Caco-2 (cell line): ENCODE measurements at places on chromosomes 1 and 21. TPM values are rescaled to one million over a fixed set of nuclear protein-coding genes. Genes with fewer than 3 reads are reported as not detected.

DNA sequence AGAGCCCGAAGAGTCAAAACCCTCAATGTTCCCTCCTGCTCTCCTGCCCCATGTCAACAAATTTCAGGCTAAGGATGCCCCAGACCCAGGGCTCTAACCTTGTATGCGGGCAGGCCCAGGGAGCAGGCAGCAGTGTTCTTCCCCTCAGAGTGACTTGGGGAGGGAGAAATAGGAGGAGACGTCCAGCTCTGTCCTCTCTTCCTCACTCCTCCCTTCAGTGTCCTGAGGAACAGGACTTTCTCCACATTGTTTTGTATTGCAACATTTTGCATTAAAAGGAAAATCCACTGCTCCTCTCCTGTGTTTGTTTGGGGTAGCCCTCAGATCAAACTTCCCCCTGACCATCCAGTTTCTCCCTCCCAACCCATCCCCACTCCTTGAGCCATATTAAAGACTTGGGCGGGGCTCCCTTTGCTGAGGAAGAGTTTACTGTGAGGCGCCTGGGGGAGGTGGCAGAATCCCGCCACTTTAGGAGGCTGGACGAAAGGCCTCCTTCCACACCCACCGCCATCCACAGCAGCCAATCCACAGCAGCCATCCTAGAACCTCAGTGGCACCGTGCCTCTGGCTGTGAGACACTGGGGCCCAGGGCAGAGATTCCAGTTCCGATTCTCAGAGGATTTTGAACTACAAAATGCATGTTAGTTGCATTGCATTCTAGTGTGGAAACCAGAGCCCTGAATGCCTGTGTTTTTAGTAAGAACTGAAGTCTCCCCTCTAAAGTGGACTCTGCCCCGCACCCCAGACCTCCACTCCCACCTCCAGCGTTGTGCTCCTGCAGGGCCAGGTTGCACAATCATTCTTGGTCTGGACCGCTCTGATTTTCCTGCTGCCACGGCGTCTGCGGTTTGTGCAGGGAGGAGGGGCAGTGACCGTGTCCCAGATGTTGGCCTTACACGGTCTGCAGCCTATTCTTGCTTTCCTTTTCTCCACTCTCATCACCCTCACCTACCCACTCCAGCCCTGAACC, 3.0 kb downstream of the OLFML3 start:
- no peak overlapping the region for H3K27ac ChIP-seq
- H3K4me3 ChIP-seq, result no peak overlapping the region
- H3K4me1 ChIP-seq, result peaks cover 15% of the 10 kb centered on the region
- H3K27me3 ChIP-seq, result no peaks in the 10 kb centered on the region

The PFKFB2 gene
- total RNA-seq, result 36.4 and 38.9 TPM in 2 replicates

DNA sequence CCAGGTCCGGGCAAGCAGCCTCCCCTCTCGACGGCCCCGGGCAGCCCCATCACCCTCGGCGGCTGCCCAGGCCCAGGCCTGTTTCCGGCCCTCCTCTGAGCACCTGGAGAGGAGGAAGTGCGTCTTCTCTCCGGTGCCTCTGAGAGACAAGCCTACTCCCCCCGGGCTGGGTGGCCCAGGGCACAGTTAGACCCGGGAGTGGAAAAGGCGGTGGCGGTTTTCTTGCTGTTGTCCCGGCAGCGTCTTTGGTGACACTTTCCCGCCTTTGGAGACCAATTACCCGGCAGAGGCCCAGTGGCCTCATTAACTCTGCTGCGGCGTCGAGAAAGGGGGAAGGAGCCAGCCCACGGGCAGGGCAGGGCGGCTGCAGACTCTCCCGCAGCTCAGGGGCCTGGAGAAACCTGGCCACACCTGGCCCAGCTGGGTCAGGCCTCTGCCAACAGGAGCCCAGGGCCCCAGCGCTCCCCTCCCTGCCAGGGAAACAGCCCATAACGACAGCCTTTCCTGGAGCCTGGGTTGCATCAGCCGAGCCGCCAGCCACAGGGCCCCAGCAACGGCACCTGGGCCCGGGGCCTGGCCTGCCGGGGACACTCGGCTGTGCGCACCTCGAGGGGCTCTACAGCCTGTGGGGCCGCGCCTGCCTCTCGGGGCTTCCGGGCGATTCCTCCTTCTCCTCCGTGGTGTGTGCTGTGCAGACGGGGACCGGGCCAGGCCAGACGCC, 28.4 kb upstream of the C1orf159 start:
- no peaks in the 10 kb centered on the region for H3K27me3 ChIP-seq
- H3K4me1 ChIP-seq, result no peaks in the 10 kb centered on the region; the same call in 1 of the 2 replicates
- no peaks in the 10 kb centered on the region for H3K36me3 ChIP-seq

DNA sequence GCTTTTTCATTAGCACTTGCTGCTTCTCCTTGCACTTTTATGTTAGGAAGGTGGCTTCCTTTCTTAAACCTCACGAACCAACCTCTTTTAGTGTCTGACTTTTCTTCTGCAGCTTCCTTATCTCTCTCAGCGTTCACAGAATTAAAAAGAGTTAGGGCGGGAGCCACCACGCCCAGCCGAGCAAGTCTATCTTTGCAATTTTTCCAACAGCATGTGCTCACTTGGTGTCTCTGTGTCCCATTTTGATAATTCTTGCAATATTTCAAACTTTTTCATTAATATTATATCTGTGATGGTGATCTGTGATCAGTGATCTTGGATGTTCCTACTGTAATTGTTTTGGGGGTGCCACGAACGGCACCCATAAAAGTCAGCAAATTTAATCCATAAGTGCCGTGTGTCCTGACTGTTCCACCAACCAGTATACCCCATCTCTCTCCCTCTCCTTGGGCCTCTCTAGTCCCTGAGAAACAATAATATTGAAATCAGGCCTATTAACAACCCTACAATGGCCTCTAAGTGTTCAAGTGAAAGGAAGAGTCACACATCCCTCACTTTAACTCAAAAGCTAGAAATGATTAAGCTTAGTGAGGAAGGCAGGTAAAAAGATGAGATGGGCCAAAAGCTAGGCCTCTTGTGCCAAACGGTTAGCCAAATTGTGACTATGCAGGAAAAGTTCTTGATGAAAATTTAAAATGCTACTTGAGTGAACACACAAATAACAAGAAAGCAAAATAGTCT, 15.9 kb upstream of the ITPKB start:
- no peaks in the 10 kb centered on the region for H3K36me3 ChIP-seq
- no peak overlapping the region for H3K27ac ChIP-seq
- DNase-seq, result no peak
- no peaks in the 10 kb centered on the region; the same call in 1 of the 2 replicates for H3K27me3 ChIP-seq
- H3K4me3 ChIP-seq, result no peak overlapping the region

GRCh38 chr1:12513181-12513580, 104.8 kb downstream of the DHRS3 start:
- H3K27me3 ChIP-seq, result no peaks in the 10 kb centered on the region
- no peak for DNase-seq
- no peaks in the 10 kb centered on the region for H3K4me1 ChIP-seq
- no peaks in the 10 kb centered on the region for H3K36me3 ChIP-seq
- H3K27ac ChIP-seq, result no peak overlapping the region

DNA sequence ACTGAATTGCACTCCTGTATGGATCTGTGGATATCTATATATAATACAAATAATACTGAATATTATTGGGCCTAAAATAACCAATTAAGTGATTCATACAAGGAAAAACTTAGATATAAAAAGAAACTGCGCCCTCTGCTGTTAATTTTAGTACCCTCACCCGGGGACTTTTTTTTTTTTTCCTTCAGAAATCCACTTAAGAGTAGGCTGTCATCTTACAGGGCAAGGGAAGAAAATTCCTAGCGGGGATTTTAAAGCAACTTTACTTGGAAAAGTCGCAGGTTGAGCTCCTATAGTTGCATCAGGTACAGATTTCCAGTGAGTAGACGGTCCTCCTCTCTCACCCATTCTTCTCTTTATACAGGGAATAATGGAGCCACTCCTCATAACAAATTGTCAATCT, 1.3 kb downstream of the NTNG1 start:
- DNase-seq, result no peak
- H3K27me3 ChIP-seq, result no peaks in the 10 kb centered on the region
- no peak overlapping the region for H3K27ac ChIP-seq
- no peaks in the 10 kb centered on the region for H3K4me1 ChIP-seq
- H3K4me3 ChIP-seq, result no peak overlapping the region
- no peaks in the 10 kb centered on the region for H3K36me3 ChIP-seq

- no peaks in the 10 kb centered on the region for H3K27me3 ChIP-seq
- no peak overlapping the region for H3K27ac ChIP-seq
- no peak for DNase-seq
These were observed 865.1 kb upstream of the TMPRSS15 start for GRCh38 chr21:19268686-19269085.

The OR2T2 gene
- not detected in 2 replicates for total RNA-seq

DNA sequence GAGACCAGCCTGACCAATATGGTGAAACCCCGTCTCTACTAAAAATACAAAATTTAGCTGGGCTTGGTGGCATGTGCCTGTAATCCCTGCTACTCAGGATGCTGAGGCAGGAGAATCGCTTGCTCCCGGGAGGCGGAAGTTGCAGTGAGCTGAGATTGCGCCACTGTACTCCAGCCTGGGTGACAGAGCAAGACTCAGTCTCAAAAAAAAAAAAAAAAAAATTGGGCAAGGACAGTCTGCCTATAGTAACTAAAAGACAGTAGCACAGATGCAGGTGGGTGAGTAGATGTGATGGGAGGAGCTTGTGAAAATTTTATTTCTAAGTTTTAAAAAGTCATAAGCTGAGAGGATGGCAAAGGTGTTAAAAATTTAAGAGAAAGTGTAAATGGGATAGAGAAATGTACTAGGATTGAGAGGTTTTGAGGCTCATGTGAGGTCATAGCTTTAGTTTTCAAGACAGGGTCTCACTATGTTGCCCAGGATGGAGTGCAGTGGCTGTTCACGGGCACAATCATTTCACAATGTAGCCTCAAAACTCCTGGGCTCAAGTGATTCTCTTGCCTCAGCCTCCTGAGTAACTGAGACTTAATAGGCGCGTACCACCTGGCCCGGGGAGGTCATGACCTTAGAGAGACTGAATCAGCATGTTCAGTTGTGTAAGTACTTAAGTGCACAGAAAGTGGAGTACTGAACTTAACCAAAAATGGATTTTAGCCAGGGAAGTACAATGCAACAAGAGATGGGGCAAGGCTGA, 33.7 kb downstream of the PTP4A2 start:
- no peak overlapping the region for H3K4me3 ChIP-seq
- no peaks in the 10 kb centered on the region for H3K27me3 ChIP-seq
- peak overlapping the region; percentile 60 for H3K27ac ChIP-seq
- H3K36me3 ChIP-seq, result peaks cover 2% of the 10 kb centered on the region; the same call in 1 of the 2 replicates
- DNase-seq, result no peak
- H3K4me1 ChIP-seq, result no peaks in the 10 kb centered on the region

DNA sequence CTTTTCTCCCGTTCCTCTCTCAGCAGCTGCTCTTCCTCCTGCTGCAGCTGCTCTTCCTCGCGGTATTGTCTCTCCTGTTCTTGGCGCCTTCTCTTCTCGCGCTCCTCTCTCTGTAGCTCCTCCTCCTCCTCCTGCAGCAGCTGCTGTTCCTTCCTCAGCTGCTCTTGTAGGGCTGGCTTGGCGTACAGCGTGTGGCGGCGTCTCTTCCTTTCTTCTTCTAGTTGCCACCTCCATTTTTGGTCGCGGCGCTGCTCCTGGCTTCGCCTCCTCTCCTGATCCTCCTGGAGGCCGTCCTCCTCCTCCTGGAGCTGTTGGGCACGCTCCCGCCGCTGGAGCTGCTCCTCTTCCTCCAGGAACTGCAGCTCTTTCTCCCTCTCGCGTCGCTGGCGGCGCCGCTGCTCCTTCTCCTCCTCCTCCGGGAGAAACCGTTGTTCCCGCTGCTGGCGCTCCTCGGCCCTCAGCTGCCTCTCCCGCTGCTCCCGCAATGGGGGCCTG, 4.8 kb downstream of the TCHH start:
- peak; percentile 49 for DNase-seq
- peaks cover 11% of the 10 kb centered on the region for H3K27me3 ChIP-seq
- no peaks in the 10 kb centered on the region for H3K4me1 ChIP-seq
- no peaks in the 10 kb centered on the region for H3K36me3 ChIP-seq
- peak overlapping the region; percentile 42 for H3K4me3 ChIP-seq
- no peak overlapping the region for H3K27ac ChIP-seq

DNA sequence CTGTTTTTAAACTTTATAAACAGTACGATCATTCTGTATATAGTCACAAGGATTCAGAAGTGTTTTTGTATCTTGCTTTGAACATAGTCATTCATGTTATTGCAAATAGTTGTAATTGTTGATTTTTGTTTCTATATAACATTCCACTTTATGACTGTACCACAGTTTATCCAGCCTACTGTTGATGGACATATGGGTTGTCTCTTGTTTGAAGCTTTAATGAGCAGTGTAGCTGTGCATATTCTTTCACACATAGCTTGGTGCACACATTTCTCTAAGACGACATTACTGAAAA, 6.1 kb downstream of the CD101 start:
- H3K27me3 ChIP-seq, result no peaks in the 10 kb centered on the region
- no peak overlapping the region for H3K4me3 ChIP-seq
- DNase-seq, result no peak
- no peaks in the 10 kb centered on the region for H3K4me1 ChIP-seq
- H3K27ac ChIP-seq, result no peak overlapping the region

The AMPD1 gene
- total RNA-seq, result not detected in 2 replicates
